ENCODE measurements at places on chromosomes 1 and 21.

DNA sequence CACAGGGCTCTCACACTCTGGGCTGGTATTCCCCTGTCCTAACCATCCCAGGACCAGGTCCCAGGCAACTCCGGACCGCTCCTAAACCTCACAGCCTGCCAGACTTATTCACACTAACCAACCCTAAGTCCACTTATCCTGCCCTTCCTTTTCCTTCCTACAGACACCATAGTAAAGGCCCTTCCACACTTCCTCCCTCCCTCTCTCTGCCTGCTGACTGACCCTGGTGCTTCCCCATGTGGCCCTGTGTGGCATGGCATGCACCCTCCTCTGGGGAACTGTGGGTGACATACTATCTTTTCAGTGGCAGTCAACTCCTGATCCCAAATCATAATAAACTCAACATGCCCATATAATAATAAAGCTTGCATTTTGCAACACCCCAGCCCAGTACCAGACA, 155.1 kb upstream of the DNAH14 start:
- no peak for DNase-seq

DNA sequence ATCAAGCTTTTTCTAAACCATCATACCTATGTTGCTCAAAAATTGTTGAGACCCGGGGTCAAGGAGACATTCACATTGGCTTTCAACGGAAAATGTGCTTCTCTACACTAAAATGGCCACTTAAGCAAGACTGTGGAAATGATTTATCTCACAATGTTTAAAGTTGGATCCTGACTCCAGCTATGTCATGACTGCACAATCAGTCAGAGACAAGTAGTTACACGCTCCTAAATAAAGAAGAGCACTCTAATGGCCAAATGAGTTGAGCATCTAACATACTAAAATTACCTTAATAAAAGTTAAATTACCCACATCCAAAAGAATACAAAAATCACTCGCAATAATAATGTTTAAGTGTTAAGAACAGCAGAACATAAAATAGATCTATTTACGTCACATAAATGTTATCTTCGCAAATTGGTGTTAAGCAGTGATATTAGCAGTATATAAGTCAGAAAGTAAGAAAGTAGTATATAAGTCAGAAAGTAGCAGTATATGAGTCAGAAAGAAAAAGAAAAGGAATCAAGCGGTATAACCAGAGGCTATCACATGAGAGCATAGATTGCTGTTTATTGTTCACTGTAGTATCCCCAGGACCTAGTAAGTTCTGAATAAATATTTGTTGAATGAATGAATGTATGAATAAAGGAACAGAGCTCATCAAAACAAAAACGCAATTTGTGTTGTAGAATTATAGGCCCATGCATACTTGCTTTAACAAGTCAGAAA, 28.4 kb downstream of the ZNF281 start:
- DNase-seq = no peak

DNA sequence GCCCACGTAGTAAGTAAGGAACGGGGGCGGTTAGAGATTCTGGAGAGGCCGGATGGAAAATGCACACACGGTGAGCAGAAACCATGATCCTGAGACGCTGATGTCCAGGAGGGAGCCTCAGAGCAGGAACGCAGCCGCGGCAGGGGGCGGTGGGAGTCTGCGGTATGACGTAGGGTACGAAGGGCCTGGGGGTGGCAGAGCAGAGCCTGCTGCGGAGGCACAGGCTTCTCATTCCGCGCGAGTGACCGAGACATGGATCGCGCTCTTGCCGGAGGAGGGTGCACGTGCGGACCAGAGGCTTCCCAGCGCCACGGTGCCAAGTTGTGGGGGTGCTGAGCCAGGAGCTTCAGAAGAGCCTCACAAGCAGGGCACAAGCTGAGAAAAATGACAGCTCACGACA, 176.2 kb downstream of the KIF26B start:
- DNase-seq = no peak

DNA sequence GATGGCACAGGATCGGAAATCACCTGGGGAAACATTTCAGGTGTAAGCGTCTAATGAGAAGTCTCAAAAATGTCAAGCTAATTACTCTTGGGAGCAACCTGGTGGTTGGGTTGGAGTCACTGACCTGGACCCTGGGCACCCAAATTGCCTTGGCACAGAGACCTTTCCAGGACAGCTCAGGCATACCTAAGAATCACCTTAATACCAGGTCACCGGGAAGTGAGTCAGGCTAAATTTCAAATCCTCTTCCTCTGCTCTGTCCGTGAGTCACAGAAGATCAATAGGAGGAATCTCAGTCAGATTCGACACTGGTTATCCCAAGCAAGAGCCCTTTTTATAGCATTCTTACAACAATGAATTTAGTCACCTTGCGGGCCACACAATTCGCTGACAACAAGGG, 179.6 kb upstream of the CAMK1G start:
- no peak for DNase-seq

DNA sequence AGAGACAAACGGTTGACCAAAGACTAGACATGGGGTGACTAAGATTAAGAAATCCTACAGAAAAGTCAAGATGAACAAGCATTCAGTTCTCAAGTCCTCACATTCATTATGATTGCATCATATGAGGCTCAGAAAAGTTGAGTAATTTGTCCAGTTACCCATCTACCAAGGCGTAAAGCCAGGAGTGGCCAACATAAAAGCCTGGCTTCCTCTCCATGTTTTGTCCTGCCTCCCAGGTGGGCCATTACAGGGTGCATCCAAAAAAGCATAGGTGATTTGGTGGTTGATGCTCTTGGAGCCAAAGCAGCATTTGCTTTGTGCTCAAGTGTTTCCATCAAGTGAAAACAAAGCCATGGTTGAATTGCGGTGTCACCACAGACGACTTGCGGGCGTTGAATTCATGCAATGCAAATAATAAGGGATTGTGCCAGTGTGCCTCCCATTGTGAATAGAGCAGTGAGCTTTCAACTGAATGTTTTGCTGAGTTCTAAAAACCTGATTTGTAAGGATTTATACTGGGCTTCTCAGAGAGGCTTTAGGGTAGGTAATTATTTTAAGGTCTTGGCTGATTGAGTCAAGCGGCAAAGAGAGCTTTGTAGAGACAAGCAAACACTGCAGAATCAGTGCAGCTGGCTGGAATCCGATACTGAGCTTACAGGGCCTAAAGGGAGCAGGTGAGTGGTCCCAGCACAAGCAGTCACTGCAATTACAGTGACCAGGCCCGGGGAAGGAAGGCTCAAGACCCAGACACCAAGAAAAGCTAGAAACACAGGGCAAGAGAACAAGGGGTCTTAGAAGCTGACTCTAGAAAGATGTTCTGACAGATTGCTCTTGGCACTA, 54.1 kb downstream of the KCNJ15 start:
- no peak for DNase-seq

DNA sequence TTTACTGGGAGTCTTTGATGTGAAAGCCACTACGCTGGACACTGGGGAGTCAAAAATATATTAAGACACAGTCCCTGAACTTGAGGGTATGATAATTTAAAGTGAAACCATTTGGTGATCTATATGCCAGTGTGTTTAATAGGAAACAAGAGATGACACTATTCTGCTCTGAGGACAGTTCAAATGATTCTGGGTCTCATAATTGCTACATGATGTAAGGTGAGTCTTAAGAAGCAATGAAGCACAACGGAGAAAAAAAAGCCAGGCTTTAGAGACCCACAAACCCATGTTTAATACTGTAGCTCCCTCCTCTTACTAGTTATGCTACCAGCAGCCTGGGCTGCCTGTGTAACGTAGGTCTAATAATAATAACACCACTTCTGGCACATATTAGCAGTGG, 14.2 kb upstream of the LRRC8D start:
- DNase-seq = no peak

- peak; percentile 6 for DNase-seq
These were observed 26.2 kb downstream of the NAV1 start for GRCh38 chr1:201565024-201565730.

GRCh38 chr1:1282998-1283397, 2.8 kb downstream of the SCNN1D start:
- no peak for DNase-seq

- no peak for DNase-seq
These were observed 872.4 kb upstream of the CXADR start for GRCh38 chr21:16640297-16641027.

DNA sequence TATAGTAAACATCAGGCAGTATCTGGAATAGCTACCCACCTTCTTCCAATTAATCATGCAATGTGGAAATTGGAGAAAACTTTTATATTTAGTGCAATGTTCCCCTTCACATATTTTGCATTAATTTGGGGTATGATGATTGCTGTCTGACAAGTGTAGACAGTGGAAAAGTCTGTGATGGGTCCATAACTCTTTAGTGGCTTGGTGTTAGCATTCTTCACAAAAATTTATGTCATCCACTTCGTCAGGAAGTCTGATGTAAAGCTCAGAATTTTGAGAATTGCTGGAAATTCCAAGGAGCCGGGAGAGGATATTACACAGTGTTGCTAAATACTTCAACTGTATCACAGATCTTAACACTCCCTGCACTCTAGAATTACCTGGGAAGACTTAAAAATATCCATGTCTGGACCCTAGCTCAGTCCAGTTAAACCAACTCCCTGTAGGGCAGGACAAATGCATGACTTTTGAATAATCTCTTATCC, 549.7 kb upstream of the PLXNA2 start:
- no peak for DNase-seq

DNA sequence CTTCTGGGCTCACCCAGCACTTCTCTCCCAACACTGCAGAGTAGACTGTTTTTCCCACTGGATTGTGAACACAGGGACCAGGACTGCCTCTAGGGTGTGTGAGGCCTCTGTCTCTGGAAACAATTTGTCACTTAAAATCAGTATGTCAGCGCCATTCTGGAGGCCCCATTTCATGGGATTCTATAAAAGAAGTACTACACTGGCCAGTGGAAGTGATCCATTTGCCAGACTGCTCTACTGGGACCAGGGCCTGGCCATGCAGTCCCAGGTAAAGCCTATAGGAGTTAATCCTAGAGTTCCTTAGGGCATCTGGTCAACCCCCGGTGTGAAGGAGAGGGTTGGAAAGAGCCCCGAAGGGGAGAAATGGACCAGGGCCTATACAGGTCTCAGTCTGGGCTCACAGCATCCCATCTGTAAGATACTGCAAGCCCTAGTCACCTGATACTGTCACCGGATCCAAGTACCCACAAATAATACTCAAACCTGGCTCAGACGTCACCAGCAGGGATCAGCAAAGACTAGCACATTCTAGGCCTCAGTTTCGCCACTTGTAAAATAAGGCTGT, 245.0 kb downstream of the FOXD2 start:
- peak; percentile 16 for DNase-seq

Measured in mesothelial cell of epicardium (in vitro differentiated cells).